ENCODE measurements at places on chromosomes 3 and 15.

DNA sequence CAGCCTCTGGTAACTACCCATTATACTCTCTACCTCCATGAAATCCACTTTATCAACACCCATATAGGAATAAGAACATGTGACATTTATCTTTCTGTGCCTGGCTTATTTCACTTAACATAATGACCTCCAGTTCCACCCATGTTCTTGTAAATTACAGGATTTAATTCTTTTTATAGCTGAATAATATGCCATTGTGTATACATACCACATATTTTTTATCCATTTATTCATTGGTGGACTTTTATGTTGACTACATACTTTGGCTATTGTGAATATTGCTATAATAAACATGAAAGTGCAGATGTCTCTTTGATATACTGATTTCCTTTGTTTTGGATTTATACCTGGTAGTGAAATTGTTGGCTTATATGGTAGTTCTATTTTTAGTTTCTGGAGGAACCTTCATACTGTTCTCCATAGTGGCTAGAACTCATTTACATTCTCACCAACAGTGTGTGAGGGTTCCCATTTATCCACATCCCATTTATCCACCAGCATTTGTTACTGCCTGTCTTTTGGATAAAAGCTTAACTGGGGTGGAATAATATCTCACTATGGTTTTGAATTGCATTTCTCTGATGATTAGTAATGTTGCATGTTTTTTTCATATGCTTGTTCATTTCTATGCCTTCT lies 473.4 kb downstream of the TBL1XR1 start:
- no peak for DNase-seq

DNA sequence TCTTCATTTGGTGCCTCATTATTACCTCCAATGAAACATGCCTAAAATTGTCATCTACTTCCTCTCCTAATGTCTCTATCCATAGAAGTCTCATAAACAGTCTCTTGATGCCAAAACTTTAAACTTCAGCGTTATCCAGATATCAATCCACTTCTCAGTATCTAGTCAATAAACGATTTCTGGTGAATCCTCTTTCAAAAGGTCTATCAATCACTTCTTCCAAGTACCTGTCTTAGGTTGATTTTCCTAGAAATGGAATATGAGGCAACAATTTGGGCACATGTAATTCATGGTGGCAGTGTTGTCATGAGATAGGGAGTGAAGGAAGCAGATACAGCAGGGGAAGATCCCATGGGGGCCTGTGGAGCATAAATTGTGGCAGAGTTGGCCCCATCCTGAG lies 348.5 kb upstream of the POU1F1 start:
- no peak for DNase-seq

GRCh38 chr15:75361989-75362641 lies 6.3 kb downstream of the MAN2C1 start:
- DNase-seq, result no peak

DNA sequence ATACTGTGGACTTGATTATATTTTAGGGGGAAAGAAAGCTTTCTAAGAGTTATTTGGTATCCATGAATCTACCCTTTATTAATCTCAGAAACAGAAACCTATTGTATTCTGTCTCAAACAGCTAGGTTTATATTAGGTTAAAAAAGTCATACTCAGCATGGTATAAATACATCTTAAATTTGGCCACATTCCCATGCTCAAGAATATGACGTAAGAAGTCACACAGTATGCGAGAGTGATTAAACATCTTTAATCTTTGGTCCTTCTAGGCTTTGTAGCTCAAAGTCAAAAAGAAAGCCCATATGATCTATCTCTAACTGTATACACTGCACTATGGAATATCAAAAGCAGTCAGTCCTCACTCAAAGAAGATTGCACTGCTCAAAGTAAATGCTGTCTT lies 131.4 kb downstream of the EPHA3 start:
- DNase-seq, result no peak

DNA sequence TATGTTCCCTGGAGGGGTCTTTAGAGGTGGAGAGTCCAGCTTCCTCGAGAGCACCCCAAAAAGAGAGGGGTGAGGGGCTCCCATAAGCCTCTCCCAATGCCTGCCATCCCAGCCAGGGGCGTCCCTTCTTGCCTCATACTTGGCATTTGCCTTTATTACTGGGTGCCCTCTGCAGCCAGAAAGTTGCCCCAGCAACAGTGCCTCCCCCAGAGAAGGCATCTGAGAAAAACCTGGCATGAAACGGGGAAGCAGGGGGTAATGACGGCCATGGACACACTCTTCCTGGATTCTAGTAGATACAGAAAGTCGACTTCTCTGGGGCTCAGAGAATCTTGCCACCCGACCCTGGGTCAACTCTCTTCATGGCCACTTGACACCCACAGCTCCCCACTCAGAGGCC lies 90.1 kb downstream of the PCSK6 start:
- no peak for DNase-seq

- no peak for DNase-seq
Observed at GRCh38 chr15:81774309-81774708, 271.5 kb downstream of the MEX3B start.

DNA sequence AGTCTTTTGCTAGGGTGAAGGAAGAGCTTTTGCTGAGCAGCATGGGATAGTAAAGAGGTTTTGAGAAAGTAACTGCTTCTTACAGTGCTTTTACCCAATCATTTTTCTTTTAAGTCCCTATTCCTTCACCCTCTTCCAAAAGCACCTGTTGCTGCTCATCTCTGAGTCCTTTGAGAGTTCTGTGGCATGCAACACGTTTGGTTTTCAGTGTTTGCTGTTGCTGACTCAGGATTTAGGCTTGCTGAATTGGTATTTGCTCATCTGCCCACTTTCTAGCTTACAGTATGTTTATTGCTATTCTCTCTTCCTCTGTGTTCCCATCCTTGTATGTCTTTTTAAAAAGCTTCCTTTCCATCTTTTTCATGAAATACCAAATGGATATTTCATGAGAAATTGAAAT lies 55.9 kb upstream of the THRB start:
- no peak for DNase-seq

- no peak for DNase-seq
Observed at GRCh38 chr3:134922101-134922500, 127.0 kb downstream of the EPHB1 start.

- peak; percentile 54 for DNase-seq
Observed at GRCh38 chr3:15367059-15367458, 34.7 kb upstream of the SH3BP5 start.

DNA sequence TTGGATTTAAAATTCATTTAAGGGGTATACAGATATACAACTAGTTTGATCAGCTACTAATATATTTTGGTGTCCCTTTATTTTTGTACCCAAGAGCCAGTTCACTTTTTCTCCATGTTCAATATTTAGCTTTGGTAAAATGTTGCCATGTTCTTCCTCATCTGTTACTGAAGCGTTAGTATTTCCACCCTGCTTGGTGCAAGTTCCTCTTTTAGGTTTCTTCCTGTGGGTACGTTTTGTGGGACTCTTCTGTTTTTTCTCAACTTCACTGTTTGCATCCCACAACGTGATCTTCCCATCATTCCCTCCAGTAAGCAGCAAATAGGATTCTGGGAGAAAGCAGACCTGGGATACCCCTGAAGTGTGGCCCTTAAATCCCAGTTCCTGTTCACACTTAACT lies 14.1 kb downstream of the WDR53 start:
- DNase-seq, result no peak

DNA sequence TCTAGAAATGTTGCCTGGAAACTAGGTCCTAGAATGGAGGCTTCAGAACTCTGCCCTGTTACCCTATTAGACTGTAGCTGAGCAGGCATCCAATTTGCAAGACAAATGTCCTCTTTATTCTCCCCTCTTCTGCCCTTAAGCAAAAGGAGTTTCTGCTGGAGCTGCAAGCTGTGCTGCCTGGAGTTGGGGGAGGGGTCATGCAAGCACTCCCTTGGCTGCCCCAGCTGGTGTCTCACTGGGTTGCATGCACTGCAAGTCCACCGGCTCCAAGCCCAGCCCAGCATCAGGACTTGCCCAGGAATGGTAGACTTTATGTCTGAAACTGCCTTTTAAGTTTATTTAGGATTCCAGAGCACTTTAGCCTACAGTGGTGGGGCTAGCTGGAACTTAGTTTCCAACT lies 15.7 kb upstream of the RBP2 start:
- no peak for DNase-seq

DNA sequence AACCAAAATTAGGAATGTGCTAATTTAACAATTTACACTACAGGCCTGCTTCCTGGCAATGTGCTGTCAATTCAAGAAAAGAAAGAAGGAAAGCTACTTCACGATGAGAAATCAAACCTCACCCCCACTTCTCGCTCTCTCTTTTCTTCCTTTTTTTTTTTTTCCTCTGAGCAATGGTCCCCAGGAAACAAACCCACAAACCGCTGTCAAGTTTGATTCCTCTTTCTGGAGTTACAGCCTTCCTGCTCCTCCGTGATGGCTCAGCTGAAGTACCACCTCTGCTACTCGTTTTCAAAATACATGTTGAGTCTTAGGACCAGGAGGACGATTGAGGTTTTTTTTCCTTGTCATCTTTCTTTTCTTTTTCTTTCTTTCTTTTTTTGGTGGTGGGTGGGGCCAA lies 3.4 kb upstream of the TRIM71 start:
- no peak for DNase-seq

GRCh38 chr3:42424911-42425310 lies 14.5 kb upstream of the LYZL4 start:
- no peak for DNase-seq

DNA sequence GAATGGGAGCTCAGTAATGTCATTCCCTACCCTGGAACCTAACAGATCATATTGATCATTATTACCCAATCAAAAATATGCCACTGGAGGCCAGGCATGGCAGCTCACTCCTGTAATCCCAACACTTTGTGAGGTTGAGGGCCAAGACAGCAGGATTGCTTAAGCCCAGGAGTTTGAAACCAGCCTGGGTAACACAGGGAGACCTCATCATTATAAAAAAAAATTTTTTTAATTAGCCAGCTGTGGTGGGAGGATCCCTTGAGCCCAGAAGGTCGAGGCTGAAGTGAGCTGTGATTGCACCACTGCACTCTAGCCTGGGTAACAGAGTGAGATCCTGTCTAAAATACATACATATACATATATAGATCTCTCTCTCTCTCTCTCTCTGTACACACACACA lies 10.2 kb downstream of the IGDCC4 start:
- DNase-seq, result no peak

- peak; percentile 54 for DNase-seq
Observed at GRCh38 chr3:184466413-184466960, 86.6 kb downstream of the CHRD start.

DNA sequence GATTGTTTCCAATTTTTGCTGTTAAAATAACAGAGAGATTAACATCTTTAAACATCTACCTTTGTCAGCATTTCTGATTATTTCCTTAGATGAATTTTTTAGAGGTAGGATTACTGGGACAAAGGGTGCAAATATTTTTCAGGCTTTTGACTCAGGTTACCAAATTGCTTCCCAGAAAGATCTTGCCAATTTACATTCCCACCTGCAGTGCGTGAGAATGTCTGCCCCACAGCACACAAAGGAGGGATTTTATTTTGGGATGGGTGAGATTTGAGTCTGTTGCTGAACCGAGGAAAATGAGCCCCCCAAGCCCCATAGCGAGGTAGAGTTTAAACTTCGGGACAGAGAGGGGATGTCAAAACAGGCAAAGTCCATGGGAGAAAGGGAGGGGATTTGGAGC lies 25.9 kb upstream of the RNU6-1 start:
- DNase-seq, result no peak

DNA sequence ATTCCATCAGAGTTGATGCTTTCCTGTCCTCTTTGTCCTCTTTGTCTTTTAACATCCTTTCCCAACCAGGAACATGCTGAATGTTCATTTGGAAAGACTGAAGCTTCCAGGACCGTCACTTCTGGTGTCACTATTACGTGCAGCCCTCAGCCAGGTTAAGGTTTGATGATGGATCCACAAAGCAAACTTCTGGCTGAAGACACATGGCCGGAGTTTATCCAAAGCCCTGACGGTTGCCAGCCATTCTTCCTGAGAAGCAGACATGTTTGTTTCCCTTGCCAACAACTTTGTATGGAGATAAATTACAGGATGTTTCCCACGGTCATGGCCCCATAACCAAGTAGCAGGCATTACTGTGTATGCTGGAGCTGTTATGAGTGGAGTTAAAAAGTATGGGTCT lies 236.9 kb downstream of the THSD4 start:
- DNase-seq, result no peak
